ENCODE measurements at places on chromosomes 7 and 10. TPM values are rescaled to one million over a fixed set of nuclear protein-coding genes. Genes with fewer than 3 reads are reported as not detected.

The PDK4 gene
- not detected for total RNA-seq

The NRAP gene
- total RNA-seq, result not detected

The SLC26A3 gene
- not detected for total RNA-seq

The WNT16 gene
- total RNA-seq, result not detected

The TAF5 gene
- 8.5 TPM for total RNA-seq

The DOCK4 gene
- 0.44 TPM for total RNA-seq

The OIT3 gene
- total RNA-seq, result not detected

The ACSM6 gene
- not detected for total RNA-seq

The GRID2IP gene
- total RNA-seq, result 0.10 TPM

The GIMAP8 gene
- 54.5 TPM for total RNA-seq

The CCDC126 gene
- total RNA-seq, result 8.6 TPM

The ZNF485 gene
- total RNA-seq, result 2.8 TPM

The ZNF777 gene
- 14.1 TPM for total RNA-seq

The ERVW-1 gene
- total RNA-seq, result not detected

The TAS2R41 gene
- not detected for total RNA-seq

The ANKRD7 gene
- not detected for total RNA-seq

The INMT gene
- total RNA-seq, result 5.2 TPM

The ASZ1 gene
- total RNA-seq, result not detected

The SCIN gene
- total RNA-seq, result 0.02 TPM

The OPN4 gene
- not detected for total RNA-seq

The NOS3 gene
- total RNA-seq, result 10.5 TPM

The CUBN gene
- 1.4 TPM for total RNA-seq

The CALML3 gene
- total RNA-seq, result not detected

Measured in T-helper 1 cell treated with Interleukin-12 subunit alpha and Interleukin-12 subunit beta and Interleukin-4 antibody, amounts not matched to agents 30 ng/mL and 1 ng/mL, for 36 hours (primary cell).